CD4-positive, alpha-beta T cell (primary cell): ENCODE measurements at places on chromosomes 1 and 21.

DNA sequence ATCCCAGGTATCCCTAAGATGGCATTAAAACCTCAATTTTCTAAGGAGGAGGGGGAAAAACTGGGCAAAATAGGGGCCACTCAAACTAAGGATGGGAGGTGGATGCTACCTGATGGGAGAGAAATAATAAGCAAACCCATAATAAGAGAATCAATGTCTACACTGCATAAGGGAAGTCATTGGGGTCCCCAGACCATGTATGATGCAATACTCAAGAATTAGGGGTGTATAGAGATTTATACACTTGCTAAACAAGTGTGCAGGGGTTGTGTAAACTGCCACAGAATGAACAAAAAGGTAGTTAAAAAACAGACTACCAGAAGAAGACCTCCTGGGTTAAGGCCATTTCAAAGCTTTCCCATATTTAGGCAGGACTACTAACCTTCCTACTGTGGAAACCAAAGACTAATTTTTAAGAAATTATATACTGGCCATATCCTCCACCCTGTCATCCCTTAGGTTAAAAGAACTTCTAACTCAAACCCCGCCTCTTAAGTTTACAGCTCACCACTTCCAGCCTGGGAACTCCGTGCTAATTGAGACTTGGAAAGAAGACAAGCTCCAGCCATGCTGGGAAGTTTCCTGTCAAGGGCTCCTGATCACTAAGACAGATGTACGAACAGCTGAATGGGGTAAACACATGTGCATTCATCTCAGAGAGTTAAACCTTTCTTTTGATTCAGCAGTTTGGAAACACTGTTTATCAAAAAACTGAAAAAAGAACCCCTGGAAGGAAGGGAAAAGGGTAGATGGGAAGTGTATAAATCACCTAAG is 64.4 kb upstream of the TLR5 start:
- DNase-seq, result no peak
- no peaks in the 10 kb centered on the region for H3K4me1 ChIP-seq
- no peaks in the 10 kb centered on the region for H3K36me3 ChIP-seq
- no peak overlapping the region for H3K27ac ChIP-seq
- no peak overlapping the region for H3K4me3 ChIP-seq
- H3K27me3 ChIP-seq, result no peaks in the 10 kb centered on the region

DNA sequence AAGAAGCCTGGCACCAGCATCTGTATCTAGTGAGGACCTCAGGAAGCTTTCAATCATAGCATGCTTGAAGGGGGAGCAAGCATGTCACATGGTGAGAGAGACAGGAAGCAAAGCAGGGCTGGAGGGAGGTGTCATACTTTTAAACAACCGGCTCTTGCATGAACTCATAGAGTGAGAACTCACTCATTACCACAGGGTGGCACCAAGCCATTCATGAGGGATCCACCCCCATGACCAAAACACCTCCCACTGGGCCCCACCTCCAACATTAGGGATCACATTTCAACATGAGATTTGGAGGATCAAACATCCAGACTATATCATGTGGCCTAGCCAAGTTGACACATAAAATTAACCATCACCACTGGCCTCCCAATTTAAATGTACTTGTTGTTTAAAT is 125.1 kb upstream of the KCND3 start:
- no peak overlapping the region for H3K27ac ChIP-seq
- H3K27me3 ChIP-seq, result peaks cover 5% of the 10 kb centered on the region
- H3K4me1 ChIP-seq, result no peaks in the 10 kb centered on the region
- DNase-seq, result no peak

DNA sequence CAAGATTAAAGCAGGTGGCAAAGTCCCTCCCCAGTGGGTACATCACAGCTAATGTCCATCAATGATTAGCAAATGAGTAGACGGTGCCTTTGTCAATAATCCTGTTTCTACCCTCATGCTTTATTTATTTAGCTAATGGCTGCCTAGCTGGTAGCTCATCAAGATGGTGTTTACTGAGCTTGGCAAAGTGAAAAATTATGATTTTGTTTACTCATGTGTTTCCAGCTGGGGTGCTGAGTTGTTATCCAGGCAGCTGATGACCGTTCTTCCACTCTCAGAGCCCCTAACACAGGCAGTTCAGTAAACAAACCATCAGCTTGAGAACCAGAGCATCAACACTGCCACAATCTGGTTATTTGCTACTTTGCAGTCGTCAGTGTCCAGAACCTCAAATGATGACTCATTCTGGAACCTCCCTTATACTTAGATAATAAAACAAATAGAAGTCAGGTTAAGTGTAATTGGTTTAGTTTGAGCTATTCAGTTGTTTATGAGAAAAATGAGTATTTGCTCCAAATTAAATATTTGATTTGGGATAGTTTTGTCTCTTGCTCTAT is 163.9 kb downstream of the ST6GALNAC5 start:
- no peaks in the 10 kb centered on the region for H3K36me3 ChIP-seq
- no peak for DNase-seq
- no peak overlapping the region for H3K27ac ChIP-seq
- H3K27me3 ChIP-seq, result no peaks in the 10 kb centered on the region
- no peak overlapping the region for H3K4me3 ChIP-seq
- H3K4me1 ChIP-seq, result no peaks in the 10 kb centered on the region

DNA sequence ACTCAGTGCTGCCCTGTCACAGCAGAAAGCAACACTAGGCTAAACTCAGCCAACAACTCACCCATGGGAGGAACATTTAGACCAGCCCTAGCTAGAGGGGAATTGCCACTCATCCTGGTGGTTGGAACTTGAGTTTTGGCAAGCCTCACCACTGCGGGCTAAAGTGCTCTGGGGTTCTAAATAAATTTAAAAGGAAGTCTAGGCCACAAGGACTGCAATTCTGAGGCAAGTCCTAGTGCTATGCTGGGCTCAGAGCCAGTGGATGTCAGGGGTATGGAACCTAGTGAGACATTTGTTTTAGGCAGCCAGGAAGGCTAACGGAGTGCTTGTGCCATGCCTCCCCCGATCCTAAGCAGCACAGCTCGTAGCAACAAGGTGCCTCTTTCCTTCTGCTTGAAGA is 78.0 kb downstream of the RGS13 start:
- H3K27me3 ChIP-seq, result no peaks in the 10 kb centered on the region
- no peak overlapping the region for H3K27ac ChIP-seq
- no peak overlapping the region for H3K4me3 ChIP-seq
- no peak for DNase-seq
- H3K4me1 ChIP-seq, result no peaks in the 10 kb centered on the region

DNA sequence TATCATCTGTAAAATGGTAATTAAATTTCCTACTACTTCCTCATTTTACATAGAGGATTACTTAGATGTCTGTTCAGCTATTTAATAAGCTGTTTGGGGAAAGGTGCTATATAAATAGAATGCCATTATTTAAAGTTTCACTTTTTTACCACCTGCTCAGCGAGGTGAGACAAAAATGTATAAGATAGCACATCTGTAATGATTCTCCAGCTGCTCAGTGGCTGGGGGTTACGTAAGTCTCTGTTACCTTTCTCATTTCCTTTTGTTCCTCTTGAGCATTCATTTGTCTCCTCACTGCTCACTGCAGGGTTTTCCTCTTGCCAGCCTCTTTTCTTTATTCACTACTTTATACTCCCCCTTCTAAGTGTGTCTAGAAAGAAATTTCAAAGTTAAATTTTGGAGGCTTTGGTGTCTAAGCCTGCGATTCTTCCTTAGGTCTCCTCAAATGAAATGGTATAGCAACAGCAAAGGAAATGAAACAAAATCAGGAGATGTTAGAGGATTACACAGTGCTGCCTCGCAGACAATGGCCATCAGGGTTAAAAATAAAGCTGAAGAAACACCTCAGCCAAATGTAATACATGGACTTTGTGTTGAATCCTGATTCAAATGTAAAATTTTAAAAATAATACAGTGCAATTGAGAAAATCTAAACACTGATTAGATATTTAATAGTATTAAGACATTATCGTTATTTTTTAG is 6.8 kb downstream of the RGS8 start:
- no peak for DNase-seq
- no peaks in the 10 kb centered on the region for H3K36me3 ChIP-seq
- peaks cover 3% of the 10 kb centered on the region for H3K4me1 ChIP-seq
- peaks cover 3% of the 10 kb centered on the region for H3K27me3 ChIP-seq
- no peak overlapping the region for H3K4me3 ChIP-seq
